ENCODE measurements at places on chromosomes 2 and 18.

- no peak for DNase-seq
Observed at GRCh38 chr2:206721256-206721920, 3.2 kb upstream of the DYTN start.

DNA sequence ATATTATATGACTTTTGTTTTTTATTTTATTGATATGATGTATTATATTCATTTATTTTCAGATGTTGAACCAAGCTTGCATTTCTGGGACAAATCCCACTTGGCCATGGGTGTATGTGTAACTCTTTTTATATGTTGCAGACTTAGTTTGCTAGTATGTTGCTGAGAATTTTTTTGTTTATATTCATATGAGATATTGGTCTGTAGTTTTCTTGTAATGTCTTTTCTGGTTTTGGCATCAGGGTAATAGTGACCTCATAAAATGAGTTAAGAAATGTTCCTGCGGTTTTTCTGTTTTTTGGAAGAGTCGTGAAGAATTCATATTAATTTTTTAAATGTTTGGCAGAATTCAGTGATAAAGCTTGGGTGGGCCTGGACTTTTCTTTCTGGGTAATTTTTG lies 88.7 kb downstream of the ASB1 start:
- DNase-seq = no peak

DNA sequence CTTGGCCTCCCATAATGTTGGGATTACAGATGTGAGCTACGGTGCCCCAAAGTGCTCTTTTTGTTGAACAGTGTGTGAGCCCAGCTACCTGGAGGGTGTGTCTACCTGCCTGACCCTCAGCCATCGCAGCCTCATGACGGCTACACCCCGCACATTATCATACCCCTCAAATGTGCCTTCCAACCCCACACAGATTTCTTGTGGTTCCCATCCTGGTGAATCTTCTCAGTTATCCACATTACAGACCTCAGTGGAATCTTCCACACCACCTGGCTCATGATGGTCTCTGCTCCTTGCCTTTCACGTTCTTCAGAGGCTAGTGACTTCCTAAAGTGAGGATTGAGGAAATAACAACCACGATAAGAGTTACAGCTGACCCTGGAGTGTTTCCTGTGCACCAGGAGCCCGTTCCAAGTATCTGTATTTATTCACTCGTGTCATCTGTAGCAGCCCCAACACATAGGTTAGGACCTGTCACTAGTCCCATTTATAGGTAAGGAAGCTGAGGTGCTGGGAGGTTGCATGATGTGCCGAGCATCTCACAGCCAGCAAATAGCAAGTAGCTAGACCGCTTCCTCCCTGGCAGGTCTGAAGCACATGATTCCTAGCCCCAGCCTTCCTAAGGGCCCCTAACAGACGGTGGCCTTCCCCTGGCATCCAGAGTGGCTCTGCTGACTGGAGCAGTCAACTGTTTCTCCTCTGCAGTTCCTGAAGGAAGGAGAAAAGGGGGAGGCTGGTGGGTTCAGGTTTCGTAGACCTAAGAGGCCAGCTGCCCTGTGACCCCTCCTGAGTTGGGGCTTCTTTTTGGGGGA lies 47.3 kb downstream of the TCF7L1 start:
- no peak for DNase-seq

GRCh38 chr2:167787021-167787420 lies 460.4 kb downstream of the STK39 start:
- no peak for DNase-seq

DNA sequence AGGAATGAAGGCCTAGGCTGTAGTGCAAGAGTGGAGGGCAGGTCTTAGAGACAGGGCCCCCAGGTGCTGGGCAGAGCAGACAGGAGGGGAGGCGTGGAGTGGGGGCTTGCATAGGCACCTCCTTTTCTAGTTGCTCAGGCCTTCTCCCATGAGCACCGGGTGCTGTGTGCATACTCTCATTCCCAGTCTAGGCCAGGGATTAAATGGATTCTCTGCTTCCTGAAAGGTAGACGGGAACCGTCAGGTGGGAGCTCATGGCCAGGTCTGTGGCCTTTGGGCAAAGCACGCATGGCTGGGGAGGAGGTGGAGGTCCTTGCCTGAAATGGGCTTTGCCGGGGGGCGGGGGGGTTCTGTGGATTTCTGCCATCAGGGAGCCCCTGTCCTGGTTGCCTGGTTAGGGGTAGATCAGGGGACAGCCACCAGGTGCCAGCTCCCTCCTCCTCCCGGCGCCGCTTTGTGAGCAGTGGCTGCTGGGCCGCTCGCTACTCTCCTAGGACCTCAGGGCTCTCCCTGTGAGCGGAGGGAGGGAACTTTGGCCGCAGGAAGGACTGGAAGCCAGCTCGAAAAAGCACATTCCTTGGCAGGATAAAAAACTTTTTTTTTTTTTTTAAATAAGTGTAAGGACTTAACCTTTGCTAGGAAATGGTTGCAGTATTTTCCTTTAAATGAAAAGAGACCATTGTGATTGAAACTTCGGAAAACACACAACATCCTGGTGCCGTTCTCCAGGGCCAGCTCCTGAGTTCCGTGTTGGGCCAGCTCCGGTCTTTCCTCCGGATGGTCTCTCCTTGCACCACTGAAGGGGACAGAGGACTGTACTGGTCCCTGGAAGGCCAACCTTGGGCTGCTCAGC lies 82.8 kb upstream of the HAAO start:
- DNase-seq = no peak
